ENCODE measurements at places on chromosomes 3 and 15.

- no peak for DNase-seq
These were observed 22.9 kb downstream of the SIAH2 start for GRCh38 chr3:150739877-150740645.

GRCh38 chr3:27312044-27312668 lies 57.0 kb downstream of the NEK10 start:
- DNase-seq = peak; percentile 50

- no peak for DNase-seq
These were observed 87.9 kb downstream of the KLF15 start for GRCh38 chr3:126269354-126269753.

DNA sequence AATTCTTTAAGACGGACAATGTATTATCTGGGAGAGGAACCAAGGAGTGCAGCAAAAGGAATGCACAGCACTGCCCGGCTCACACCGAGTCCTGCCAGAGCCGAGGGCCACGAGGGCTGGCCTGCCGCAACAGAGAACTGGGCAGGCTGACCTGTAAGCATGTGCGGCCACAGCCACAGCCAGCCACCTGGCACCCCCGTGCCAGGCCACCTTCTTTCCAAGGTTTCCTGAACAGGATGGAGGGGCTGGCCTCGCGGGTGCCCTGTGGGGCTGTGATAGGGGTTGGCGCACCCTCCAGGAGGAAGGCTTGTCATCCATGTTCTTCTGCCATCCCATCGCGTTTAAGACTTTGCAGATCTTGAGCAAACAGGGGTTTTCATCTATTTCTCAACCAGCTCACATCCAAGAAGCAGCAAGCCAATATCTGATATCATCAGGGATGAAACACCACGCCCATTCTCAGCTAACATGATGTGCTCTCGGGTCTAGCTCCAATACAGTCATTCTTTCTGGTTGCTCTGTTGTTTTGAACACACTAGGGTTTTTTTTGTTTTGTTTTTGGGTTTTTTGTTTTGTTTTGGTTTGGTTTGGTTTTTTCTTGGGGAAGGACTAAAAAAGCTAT lies 10.2 kb downstream of the CA12 start:
- no peak for DNase-seq

Measured in NT2/D1 (cell line).